CD4-positive, alpha-beta T cell treated with Interleukin-4 for 4 hours (primary cell): ENCODE measurements at places on chromosomes 16 and 17.

- DNase-seq, result no peak
Measured at GRCh38 chr16:68985855-68986254, 119.6 kb upstream of the HAS3 start.

DNA sequence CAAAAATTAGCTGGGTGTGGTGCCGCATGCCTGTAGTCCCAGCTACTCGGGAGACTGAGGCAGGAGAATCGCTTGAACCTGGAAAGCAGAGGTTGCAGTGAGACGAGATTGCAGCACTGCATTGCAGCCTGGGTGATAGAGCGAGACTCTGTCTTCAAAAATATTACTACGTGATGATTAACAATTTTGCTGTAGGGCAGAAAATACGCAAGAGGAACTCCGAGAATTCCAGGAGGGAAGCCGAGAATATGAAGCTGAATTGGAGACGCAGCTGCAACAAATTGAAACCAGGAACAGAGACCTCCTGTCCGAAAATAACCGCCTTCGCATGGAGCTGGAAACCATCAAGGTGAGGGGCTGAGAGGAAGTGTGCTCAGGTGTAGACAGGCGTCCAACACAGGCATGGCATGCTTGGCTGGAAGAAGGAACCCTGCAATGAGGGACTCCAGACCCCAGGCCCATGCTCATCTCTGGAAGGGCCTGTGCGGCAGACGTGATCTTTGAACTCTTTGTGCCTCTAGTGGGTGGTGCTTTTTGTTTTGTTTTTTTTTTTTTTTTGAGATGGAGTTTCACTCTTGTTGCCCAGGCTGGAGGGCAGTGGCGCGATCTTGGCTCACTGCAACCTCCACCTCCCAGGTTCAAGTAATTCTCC lies 17.2 kb downstream of the NDE1 start:
- no peak for DNase-seq

DNA sequence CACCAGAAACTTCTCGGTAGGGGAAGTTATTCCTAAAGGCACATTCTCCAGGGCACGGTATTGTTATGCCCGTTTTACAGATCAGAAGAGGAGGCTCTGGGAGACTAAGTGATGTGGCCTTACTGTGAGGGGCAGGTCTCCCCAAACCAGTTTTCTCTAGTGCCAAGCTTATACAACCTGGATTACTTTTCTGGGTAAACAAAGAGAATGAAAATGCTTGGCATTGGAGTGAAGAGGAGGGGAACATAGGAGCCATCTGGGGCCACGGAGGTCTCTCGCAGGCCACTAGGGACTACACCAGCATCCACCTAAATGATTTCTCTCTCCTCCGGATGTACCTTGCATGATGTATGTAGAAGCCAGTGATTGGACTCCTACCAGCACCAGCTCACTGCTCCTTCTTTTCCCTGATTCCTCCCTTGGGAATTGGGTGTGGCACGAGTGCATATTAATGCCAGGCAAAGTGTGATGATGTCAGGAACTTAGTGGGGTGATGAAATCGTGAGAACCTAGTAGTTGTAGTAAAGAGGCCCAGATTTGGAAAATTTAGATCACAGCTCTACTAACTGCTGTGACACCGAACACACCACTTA lies 674 bp downstream of the TOM1L1 start:
- no peak for DNase-seq

DNA sequence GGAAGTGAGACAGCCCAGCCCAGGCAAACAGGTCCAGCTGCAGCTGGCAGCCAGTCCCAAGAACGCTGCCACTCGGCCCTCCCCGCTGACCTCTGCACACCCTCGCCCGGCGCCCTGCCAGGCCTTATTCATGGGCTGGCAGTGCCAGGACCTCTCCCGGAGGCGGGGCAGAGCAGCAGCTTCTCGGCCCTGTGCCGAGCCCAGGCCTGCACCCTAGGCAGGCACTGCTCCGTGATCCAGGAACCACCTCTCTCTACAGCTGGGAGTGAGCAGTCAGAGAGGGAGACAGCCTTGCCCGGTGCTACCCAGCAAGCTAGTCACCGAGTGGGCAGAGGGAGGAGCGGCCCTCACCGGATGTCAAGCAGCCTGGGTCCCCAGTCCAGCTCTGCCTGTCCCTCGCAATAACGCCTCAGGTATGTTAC lies 79.9 kb upstream of the CBX4 start:
- no peak for DNase-seq

DNA sequence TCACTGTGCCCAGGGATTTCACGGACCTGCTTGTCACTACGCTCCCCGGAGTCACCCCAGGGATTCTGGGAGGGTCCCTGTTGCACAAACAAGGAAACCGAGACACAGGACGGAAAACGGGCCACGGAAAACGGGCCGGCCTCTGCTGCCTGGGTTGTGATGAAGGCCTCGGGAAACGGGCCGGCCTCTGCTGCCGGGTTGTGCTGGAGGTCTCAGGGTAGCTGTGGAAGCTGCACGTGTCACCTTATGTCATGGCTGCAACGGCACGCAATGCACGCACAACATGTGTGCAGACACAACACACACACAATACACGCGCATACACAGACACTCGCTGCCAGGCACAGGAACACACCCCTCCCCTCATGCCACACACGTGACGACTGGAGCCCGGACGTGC lies 27.0 kb upstream of the GNG13 start:
- no peak for DNase-seq

- no peak for DNase-seq
Measured at GRCh38 chr17:77228241-77228752, 87.5 kb downstream of the SEC14L1 start.

GRCh38 chr17:51559778-51560177 lies 299.4 kb downstream of the UTP18 start:
- no peak for DNase-seq
